Hematopoietic multipotent progenitor cell treated with erythropoietin and hydrocortisone succinate and interleukin-3 and kit ligand, for 17 days (in vitro differentiated cells): ENCODE measurements at places on chromosomes 2 and 18.

- no peak for DNase-seq
Measured at GRCh38 chr2:54384301-54385203, 71.6 kb upstream of the SPTBN1 start.

DNA sequence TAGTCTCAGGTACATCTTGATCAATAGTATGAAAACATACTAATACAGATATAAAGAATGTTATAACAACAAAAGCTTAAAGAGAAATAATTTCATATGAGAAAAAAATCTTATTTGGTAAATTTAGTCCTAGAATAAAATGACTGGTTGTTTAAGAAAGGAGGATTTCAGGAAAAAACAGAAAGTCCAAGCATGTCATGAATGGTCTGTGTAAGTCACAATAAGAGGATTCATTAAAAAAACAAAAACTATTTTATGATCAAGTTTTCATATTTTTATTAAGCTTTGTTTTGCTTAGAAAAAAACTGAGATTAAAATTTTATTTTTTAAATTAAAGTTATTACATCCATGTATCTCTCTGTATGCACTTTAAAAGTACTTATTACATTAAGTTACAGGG is 353.9 kb upstream of the SPHKAP start:
- no peak for DNase-seq

- no peak for DNase-seq
Measured at GRCh38 chr2:170147576-170147975, 30.4 kb upstream of the MYO3B start.

DNA sequence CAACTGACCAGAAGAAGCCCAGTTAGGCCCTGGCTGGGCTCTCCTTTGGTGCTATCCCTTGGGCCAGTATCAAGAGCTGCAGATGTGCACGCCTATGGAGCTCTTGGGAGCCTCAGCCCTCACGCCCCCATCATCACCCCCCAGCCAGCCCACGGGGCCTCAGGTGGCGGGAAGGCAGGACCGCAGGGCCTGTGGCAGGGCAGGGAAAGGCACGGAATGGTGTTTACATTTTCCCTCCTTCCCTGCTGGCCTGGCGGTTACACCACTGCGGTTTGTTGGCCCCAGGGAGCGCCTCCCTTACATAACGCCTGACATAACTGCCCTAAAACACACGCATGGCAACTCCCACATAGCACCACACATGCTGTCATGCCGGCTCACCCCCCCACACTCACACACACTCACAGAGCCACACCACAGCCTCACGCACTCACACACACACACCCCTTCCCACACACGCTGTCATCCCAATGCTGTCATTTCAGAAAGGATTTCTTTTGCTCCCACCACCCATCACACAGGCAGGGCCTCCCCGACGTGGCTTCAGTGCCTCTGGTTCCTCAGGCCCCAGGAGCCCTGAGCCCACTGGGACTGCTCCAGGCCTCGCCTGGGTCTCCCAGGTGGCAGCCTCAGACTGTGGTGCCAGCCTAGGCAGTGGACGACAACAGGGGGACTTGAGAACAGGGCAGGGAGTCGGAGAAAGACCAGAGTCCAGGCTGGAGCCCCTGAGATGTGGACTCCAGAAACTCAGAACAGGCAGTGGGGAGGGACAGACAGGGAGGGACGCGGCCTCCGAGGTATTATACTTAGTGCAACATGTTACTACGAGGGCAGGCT is 15.7 kb downstream of the ZFP36L2 start:
- DNase-seq, result no peak

DNA sequence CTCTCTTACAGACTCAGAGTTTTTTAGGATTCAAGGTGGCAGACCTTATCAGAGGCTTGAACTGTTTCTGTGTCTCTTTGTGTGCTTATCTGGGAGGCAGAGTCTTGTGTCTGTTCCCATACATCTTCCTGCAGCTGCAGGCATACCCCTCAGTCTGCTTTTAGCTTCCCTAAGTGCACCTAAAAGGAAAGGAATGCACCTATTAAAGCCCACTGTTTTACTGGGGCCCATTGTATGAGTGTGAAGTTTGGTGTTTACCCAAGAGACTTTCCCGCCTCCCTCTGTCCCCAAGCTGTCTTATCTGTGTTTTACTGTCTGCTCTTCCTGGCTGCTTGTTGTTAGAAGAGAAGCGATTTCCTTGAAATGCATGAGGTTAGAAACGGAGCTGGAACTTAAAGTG is 1757.3 kb upstream of the PIK3C3 start:
- DNase-seq, result no peak
